CD4-positive, alpha-beta T cell treated with Interleukin-4 for 4 hours (primary cell): ENCODE measurements at places on chromosomes 16 and 17.

DNA sequence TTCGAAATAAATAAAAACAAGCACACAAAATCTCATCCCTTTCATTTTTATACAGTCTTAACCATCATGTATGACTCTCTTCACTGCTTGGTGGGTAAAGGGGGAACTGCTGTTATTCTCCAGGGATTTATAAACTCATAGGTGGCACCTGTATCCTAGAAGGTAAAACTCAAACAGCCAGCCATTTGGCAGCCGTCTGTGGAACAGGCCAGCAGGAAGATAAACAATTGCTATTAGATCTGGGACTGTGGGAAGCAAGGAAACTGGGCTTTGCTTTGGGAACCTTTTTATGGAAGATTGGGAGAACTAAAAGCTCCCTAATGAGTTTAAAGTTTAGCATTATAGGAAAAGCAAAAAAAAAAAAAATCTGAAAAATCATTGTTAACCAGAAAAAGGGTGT, 126.0 kb downstream of the TANGO6 start:
- DNase-seq = no peak

DNA sequence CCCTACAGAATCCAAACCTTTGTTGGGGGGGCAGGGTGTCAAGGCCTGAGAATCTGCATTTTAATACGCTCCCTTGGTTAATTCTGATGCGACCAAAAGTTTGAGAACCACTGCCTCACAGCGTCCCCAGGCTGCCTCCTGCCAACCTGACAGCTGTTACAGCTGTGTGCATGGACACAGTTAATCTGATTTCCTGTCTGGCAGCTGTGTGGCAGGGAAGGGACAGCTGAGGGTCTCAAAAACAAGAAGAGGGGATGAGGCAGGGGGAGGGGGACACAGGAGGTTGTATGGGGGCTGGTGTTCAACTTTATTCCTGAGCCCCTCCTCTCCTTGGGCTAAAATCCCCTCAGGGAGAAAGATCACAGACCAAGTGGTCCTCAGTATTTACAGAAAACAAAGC, 17.5 kb downstream of the HDAC5 start:
- DNase-seq = no peak

- DNase-seq = no peak
These were observed 287.9 kb downstream of the FTO start for GRCh38 chr16:53991754-53992378.

- no peak for DNase-seq
These were observed 516 bp downstream of the ABR start for GRCh38 chr17:1179112-1179817.

DNA sequence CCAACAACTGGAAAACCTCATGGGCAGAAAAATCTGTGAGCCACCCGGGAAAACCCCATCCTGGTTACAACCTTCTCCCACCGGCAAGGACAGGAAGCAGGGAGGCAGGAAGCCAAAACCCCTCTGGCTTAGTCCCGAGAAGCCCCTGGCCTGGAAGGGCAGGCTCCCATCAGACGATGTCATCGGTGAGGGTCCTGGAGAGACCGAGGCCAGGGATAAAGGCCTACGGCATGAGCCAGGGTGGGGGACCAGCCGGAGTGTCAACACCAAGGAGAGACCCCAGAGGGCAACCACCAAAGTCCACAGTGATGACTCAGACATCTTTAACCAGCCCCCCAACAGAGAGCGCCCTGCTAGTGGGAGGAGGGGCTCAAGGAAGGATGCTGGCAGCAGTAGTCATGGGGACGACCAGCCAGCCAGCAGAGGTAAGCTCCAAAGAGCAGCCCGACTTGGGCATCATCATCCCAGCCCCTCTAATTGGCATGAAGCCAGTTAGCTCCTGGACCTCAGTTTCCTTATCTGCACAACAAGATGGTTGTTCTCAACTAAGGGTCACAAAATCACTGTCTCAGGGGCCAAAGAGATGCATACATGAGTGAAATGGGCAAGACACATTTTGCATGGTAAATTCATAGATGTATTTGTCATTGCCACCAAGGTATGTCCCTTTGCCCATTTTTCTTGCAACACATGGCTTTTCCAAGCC, 190.7 kb downstream of the KATNIP start:
- no peak for DNase-seq

DNA sequence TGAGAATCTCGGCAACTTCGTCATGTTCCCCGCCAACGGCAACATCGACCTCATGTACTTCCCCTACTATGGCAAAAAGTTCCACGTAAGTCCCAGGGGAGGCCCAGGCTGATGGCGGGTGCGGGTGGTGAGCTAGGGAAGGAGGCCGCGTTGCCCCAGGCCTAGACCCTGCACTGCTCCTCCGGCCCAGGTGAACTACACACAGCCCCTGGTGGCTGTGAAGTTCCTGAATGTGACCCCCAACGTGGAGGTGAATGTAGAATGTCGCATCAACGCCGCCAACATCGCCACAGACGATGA, 4.8 kb downstream of the ATP1B2 start:
- no peak for DNase-seq

DNA sequence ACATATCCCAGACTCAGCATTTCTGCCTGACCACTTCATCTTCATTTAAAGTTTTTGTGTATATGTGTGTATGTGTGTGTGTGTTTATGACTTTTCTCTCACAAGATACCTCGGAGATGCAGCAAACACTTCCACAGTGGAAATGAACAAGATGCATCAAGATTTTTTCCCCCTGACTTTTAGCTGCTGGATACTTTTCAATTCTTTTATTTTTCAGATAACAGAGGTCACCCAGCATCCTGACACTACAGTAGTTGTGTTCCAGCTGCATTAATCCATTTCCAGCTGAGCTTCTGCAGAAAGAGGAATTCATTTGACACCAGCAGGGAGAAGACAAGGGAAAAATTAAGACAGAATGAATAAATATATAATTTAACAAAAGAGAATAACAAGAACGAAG, 130.2 kb upstream of the PSMD7 start:
- no peak for DNase-seq

DNA sequence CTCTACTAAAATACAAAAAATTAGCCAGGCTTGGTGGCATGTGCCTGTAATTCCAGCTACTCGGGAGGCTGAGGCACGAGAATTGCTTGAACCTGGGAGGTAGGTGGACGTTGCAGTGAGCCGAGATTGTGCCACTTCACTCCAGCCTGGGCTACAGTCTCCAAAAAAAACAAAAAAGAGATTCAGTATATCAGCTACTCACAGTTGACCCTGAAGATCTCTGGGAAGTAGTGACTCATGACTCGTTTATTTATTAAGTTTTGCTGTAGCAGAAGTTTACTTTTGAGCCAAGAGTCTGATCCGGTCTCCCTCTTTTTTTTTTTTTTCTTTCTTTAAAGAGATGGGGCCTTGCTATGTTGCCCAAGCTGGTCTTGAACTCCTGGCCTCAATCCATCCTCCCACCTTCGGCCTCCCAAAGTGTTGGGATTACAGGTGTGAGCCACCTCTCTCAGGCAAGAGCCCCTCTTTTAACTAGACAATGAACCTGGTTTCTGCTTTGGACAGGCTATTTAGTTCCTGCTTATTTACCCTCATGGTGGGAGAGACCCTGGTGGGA, 4.4 kb downstream of the MVP start:
- no peak for DNase-seq

- DNase-seq = peak; percentile 42
These were observed 1.6 kb downstream of the CD7 start for GRCh38 chr17:82315703-82316358.

DNA sequence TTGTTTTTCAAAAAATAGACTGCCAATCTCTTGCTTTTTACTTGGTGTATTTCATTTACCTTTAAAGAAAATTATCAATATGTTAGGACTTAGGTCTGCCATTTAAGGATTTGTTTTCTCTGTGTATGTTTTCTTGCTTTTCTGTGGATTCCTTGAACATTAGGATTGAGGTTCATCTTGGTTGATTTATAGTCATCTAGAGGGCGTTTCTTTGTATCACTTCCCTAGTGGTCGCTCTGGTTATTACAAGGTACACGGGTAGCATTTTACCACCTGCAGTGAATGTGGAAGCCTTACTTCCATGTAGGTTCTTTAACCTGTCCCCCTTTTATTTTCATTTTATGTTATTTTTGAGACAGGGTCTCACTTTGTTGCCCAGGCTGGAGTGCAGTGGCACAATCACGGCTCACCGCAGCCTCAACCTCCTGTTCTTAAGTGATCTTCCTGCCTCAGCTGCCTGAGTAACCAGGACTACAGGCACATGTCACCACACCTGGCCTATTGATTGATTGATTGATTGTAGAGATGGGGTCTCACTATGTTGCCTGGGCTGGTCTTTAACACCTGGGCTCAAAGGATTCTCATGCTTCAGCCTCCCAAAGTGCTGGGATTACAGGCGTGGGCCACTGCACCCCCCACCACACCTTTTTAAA, 35.2 kb upstream of the CBX4 start:
- peak; percentile 54 for DNase-seq

DNA sequence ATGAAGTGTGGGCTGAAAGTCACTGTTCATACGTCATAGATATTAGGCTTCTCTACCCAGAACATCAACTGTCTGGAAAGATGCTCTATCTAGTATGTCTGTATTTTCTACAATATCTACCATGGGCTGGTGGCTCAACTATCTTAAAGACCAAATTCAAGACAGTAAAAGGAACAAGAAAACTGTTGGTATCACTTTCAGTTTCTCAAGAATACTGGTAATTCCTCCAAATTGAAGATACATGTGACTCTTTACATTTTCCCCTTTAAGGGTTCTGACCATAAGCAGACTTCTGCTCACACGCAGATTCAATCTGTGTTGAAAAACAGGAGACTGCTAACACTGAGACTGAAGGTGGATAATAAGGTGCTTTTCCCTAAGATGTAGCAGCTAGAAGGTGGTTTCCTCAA, 24.2 kb downstream of the XPO6 start:
- peak; percentile 65 for DNase-seq

DNA sequence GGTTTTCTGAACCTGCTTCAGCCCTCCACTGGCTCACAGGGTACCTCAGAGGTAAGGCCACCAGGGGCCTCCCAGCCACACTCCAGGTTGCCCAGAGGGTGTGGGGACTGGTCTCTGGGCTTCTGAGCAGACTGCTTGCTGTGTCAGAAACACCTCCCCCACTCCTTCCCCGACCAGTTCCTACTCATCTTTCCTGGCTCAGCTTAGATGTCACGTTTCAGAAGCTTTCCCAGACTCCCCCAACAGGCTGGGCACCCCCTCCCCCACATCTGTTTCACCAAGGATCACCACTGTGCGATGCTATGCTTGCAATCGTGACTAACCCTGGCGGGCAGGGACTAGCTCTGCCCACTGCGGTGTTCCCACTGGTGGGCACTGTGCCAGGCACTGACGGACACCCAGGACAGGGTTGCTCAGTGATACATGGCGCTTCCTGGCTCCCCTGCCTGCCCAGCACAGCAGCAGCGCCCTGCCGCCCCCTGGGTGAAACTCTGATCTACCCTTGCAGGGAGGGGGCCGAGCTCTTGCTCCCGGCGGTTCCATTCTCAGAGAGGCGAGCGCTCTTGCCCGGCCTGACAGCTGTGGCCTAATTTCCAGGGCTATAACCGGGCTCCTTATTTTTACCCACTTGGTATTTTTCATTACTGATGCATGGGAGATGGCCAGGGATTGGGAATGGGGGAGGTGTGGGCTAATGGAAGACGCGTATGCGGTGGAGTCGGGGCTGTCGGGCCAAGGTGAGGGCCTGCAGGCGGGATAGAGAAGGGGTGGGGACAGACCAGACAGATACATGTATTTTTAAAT, 29.4 kb upstream of the MTSS2 start:
- DNase-seq = no peak

DNA sequence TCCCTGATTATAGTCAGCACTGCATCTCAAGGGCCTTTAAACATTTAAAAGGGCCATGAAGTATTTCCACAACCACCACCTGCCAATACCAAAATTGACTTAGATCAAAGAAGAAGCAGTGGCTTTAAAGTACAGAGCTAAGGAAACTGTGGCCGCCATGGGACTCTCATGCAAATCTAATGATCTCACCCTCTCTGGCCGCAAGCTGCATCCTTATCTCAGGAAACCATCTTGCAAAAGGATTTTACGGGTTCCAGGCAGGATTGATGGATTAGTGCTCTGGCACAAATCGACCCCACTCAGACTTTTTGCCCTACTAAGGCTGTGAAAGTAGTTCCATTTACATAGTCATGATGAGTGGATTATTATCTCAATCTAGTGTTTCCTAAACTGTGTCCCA, 22.6 kb downstream of the CDRT4 start:
- DNase-seq = no peak

DNA sequence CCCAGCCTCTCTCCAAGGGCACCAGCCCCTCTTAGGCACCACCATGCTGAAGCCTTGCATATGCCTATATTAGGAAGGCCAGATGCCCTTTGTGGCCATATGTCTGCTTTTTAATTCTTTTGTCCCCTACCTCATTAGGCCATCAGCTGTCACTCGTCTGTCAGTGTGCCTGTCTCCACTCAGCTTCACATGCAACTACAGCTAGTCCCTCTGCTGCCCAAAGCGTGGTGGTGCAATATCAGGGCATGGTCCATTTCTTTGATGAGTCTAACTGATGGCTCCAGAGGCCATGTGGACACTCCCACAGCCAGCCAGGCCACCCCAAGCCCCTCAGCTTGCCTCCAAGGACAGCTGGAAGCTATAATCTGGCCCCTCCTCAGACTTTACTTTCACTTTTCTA, 36.3 kb downstream of the MYO18A start:
- no peak for DNase-seq

GRCh38 chr16:65808790-65809189, 557.7 kb upstream of the CDH5 start:
- DNase-seq = no peak

GRCh38 chr16:54203384-54203783, 83.2 kb downstream of the IRX3 start:
- DNase-seq = no peak

GRCh38 chr17:17305281-17305801, 2.2 kb downstream of the NT5M start:
- DNase-seq = peak; percentile 66

DNA sequence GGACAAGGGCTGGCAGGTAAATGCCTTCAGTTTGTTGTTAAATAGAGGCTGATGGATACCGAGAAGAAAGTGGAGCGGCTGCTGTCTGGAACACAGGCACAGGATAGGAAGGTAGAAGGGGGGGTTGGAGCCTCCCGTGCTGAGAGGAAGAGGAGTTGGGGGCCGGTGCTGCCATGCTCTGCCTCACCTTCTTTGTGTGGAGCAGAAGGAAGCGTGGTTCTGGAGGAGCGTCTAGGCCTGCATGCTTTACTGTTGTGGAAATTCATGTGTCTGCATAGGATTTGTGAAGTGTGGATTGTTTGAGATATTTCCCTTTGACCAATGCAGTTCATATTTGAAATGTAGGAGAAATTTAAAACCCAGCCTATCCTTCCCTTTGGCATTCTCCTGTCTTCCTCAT, 52.3 kb downstream of the FOXK2 start:
- DNase-seq = no peak

DNA sequence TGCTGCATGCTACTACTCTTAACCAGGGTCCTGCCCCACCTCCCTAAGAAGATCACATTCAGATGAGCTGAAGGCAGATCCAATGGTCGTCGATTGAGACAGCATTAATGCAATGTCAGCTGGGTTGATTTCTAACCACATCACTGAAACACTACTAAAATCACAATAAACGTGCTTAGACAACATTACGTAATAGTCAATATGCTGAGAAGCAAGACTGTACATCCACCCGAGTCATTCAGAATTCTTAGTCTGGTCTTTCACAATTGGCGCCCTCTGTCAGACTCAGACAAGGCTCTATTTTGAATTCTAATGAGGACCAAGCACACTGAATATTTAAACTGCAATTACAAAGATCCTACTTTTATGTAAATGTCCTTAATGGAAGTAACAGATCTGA, 205.2 kb downstream of the STX8 start:
- DNase-seq = no peak
